ENCODE measurements at places on chromosomes 11 and 22.

DNA sequence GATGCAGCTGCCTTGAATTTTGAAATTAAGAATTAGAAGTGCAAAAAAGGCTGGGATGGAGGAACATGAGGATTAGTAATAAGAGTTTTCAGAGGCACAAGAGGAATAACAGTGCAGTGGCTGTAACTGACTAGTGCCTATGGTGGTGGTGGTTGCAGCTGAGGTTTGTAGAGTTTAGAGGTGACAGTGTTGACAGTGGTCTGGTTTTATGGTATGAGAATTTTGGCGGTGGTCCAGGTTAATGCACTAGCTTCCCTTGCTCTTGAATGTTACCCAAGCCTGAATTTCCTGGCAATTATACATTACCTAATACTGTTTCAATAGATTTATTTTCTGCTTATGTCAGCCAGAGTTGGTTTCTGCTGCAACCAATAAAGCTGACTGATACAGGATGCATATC is 112.8 kb upstream of the C11orf87 start:
- no peaks in the 10 kb centered on the region for H3K36me3 ChIP-seq
- H3K4me1 ChIP-seq: no peaks in the 10 kb centered on the region
- H3K27me3 ChIP-seq: no peaks in the 10 kb centered on the region
- no peak for DNase-seq
- no peak overlapping the region for H3K4me3 ChIP-seq

DNA sequence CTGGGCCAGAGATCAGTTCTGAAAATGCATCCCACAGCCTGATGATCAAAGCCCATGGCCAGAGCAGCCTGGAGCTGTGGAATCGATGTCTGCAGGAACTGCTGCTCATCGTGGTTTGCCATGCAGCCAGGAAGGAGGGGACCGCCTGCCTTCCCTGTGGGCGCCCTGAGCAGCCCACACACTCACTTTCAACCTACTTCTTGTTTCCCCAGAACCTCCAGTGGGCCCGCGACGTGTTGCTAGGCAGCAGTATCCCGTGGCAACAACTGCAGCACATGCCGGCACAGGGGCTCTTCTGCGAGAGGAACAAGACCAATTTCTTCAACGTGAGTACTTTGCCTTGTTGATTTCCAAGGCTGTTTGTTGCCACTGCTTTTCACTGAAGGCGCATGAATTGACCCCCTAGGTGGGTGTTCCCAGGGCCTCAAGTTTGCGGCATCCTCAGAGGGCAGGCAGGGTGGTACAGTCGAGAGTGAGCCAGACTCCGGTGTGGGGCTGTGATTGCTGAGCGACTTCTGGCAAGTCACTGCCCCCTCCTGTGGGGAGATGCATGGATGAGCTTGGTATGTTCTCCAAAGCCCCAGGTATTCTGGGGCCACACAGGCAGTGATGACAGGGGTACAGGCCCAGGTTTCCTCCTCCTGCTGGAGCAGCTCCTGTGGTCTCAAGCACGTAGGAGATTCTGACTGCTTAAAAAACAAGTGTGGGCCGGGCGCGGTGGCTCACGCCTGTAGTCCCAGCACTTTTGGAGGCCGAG is 47.0 kb upstream of the SUSD2 start:
- no peak for DNase-seq
- no peak overlapping the region for H3K27ac ChIP-seq
- no peaks in the 10 kb centered on the region for H3K4me1 ChIP-seq
- H3K36me3 ChIP-seq: peaks cover 6% of the 10 kb centered on the region
- H3K27me3 ChIP-seq: no peaks in the 10 kb centered on the region

- H3K27ac ChIP-seq: no peak overlapping the region
- peak; percentile 28 for DNase-seq
- no peaks in the 10 kb centered on the region for H3K36me3 ChIP-seq
- H3K4me3 ChIP-seq: no peak overlapping the region
- H3K27me3 ChIP-seq: no peaks in the 10 kb centered on the region
- peaks cover 43% of the 10 kb centered on the region for H3K4me1 ChIP-seq
These were observed 75.7 kb upstream of the MYO18B start for GRCh38 chr22:25666308-25666707.

GRCh38 chr11:70477609-70478008 is 79.3 kb downstream of the CTTN start:
- peaks cover 4% of the 10 kb centered on the region for H3K36me3 ChIP-seq
- no peaks in the 10 kb centered on the region for H3K4me1 ChIP-seq
- H3K27ac ChIP-seq: no peak overlapping the region
- DNase-seq: no peak
- no peak overlapping the region for H3K4me3 ChIP-seq

DNA sequence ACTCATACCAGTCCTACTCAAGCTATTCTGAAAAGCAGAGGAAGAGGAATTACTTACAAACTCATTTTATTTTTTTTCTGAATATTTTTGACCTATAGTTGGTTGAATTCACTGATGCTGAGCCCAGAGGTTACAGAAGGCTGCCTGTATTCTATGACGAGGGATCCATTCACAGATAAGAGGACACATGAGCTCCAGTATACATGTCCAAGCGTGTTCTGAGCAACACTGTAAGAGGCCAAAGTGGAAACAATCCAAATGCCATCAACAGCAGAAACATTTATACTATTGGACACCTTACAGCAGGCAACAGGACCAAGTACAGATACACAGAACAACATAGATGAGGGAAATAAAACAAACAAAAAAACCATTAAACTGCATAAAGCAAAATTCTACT is 10.3 kb downstream of the KDM4E start:
- no peak overlapping the region for H3K4me3 ChIP-seq
- H3K27ac ChIP-seq: no peak overlapping the region
- no peaks in the 10 kb centered on the region for H3K4me1 ChIP-seq
- H3K27me3 ChIP-seq: no peaks in the 10 kb centered on the region
- DNase-seq: no peak
- no peaks in the 10 kb centered on the region for H3K36me3 ChIP-seq

GRCh38 chr22:38317995-38318715 is 922 bp upstream of the CSNK1E start:
- peak overlapping the region; percentile 90 for H3K27ac ChIP-seq
- peak; percentile 74 for DNase-seq
- no peak overlapping the region for H3K4me3 ChIP-seq
- peaks cover 47% of the 10 kb centered on the region for H3K4me1 ChIP-seq
- H3K36me3 ChIP-seq: no peaks in the 10 kb centered on the region

GRCh38 chr11:44983786-44984185 is 33.1 kb upstream of the TP53I11 start:
- no peaks in the 10 kb centered on the region for H3K27me3 ChIP-seq
- H3K36me3 ChIP-seq: no peaks in the 10 kb centered on the region
- DNase-seq: no peak
- H3K4me1 ChIP-seq: peaks cover 25% of the 10 kb centered on the region
- H3K27ac ChIP-seq: no peak overlapping the region

DNA sequence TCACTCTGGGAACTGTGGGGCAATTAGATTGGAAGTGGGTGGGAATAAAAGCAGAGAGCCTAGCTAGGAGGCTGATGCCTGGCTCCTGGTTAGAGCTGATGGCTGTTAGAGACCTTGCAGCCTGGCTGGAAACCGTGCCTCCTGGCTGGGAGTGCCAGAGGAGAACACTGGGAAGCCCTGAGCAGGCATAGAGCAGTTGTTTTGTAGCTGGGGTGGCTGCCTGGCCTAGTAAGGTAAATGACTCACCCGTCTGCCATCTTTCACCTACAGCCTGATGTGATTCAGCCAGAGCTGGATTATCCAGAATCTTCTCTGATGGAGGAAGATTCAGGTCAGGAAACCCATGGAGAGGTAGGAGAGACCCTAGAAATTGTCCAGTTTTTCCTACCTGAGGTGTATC is 6.1 kb downstream of the UQCR10 start:
- no peak for DNase-seq
- no peaks in the 10 kb centered on the region for H3K27me3 ChIP-seq
- no peak overlapping the region for H3K27ac ChIP-seq
- H3K36me3 ChIP-seq: peaks cover 10% of the 10 kb centered on the region
- no peak overlapping the region for H3K4me3 ChIP-seq

GRCh38 chr11:134755535-134755934 is 343.5 kb upstream of the B3GAT1 start:
- no peak for DNase-seq
- no peak overlapping the region for H3K27ac ChIP-seq
- H3K4me1 ChIP-seq: no peaks in the 10 kb centered on the region
- no peak overlapping the region for H3K4me3 ChIP-seq

GRCh38 chr11:120827198-120827597 is 196.7 kb upstream of the TBCEL start:
- peaks cover 7% of the 10 kb centered on the region for H3K27me3 ChIP-seq
- H3K4me1 ChIP-seq: no peaks in the 10 kb centered on the region
- no peaks in the 10 kb centered on the region for H3K36me3 ChIP-seq
- no peak for DNase-seq
- H3K27ac ChIP-seq: no peak overlapping the region

DNA sequence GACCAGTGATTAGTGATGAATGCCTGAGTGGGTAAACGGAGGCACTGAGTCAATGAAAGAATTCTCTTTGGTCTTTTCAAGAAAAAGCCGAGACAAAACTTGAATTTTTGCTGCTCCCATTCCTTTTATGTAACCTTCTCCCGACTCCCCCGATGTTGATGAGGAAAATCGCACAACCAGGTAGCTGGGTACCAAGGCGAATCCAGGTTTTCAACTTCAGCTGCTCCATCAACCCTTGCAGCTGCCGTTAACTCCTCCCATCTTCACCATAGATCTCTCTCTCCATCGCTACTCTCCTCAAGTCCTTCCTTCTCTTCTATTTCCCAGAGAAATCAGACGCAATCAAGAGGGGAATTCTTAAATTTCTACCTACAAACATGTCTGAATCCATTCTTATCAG is 611 bp upstream of the USP2 start:
- H3K36me3 ChIP-seq: no peaks in the 10 kb centered on the region
- H3K4me1 ChIP-seq: peaks cover 41% of the 10 kb centered on the region
- H3K27ac ChIP-seq: peak overlapping the region; percentile 76

GRCh38 chr11:11931461-11932055 is 76.9 kb downstream of the DKK3 start:
- no peaks in the 10 kb centered on the region for H3K27me3 ChIP-seq
- H3K36me3 ChIP-seq: no peaks in the 10 kb centered on the region
- H3K27ac ChIP-seq: no peak overlapping the region
- H3K4me3 ChIP-seq: no peak overlapping the region

Measured in body of pancreas (tissue), 4 donors.